ENCODE measurements at places on chromosomes 3 and 15.
A peak's percentile ranks its signal among the peaks of the same experiment; 100 is the strongest.

- no peak for DNase-seq
Measured at GRCh38 chr3:50147861-50148260, 7.3 kb upstream of the SEMA3F start.

- no peak for DNase-seq
Measured at GRCh38 chr3:64213224-64213878, 11.9 kb downstream of the PRICKLE2 start.

- peak; percentile 71 for DNase-seq
Measured at GRCh38 chr3:51099794-51100535, 285.1 kb upstream of the MANF start.

DNA sequence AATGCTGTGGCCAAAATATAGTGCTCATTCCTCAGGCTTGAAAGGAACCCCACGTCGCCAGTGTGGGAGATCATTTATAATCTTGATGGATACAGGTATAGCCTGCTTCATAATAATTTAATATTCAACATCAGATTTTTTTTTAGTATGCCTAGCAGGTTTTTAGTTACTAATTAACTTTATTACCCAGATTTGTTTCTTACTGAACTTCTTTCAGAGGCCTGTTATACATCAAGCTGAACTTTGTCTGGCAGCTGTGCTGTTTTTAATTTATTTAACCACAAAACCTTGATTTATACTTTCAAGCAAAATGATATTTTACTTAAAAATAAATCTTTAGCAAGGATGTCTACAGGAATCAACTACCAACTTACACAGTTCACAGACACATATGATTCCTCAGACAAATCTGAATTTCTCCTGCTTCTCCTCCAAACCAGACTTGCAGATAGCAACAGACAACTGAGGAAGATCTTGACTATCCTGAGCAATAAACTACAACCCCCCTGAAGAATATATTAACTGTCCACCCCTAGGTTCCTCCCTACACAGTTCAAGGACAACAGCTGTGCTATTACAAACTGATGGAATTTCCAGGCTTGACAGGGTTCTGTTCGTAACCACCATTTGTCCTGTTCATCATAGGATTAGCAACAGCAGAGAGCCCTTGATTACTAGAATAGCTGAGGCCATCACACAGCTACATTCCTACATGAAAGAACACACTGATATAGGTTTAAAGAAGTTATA is 610 bp downstream of the MAP4 start:
- DNase-seq = no peak

GRCh38 chr3:128605091-128606046 is 45.2 kb downstream of the RPN1 start:
- DNase-seq = no peak

GRCh38 chr3:33331414-33331813 is 54.2 kb downstream of the FBXL2 start:
- no peak for DNase-seq

GRCh38 chr15:100295939-100296565 is 45.7 kb downstream of the ADAMTS17 start:
- no peak for DNase-seq

DNA sequence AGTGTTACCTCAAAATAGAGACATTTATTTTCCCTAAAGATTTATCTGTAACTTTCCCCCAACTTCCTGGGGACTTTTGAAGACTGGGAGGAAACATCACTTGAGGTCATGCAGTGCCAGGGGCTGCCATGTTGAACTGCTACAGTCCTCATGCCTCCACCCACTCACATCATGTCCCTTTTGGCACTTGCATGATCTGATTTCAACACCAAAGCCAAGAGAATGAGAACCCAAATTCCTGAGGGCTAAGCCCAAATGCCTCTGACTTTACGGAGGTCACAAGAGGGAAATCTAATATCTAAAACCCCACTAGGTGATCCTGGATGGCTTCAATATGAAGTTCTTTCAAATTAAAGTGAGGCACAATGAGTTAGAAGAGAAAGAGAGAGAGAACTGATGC is 213.1 kb downstream of the NTRK3 start:
- no peak for DNase-seq

DNA sequence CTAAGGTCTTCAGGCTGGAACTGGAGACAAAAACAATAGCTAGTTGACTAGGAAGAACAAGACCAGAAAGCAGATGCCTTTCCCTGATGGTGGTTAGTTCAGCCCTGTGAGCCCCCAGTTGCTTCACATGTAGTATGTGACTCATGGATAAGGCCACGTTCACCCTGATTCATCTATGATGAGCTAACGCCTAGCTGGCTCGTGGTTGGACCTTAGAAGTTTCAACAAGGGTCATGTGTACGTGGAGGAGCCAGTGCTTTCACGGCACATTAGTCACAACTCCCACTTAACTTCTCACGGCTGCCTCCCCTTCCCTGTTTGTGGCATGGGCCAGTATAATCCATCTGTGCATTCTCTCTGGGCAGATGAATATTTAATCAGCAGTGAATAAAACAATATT is 20.6 kb downstream of the COL8A1 start:
- DNase-seq = no peak

DNA sequence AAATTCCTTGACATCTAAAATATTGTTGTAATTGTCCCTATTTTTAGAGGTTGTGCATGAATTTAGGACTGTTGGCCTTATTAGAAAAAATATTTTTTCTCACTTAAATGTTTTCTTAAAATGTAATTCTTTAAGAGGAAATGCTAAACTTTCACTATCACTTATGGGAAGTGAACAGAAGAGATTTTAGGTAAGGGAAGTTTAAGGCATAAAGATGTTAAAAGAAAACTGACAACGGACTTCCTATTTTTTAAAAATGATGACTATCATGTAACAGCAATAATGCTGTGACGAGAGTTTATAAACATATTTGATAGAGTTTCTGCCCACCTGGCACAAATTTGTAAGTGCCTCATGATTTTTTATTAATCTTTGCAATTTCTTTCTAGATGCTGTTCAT is 3.1 kb downstream of the C3orf38 start:
- DNase-seq = no peak

- no peak for DNase-seq
Measured at GRCh38 chr3:7254251-7254650, 393.3 kb downstream of the GRM7 start.

DNA sequence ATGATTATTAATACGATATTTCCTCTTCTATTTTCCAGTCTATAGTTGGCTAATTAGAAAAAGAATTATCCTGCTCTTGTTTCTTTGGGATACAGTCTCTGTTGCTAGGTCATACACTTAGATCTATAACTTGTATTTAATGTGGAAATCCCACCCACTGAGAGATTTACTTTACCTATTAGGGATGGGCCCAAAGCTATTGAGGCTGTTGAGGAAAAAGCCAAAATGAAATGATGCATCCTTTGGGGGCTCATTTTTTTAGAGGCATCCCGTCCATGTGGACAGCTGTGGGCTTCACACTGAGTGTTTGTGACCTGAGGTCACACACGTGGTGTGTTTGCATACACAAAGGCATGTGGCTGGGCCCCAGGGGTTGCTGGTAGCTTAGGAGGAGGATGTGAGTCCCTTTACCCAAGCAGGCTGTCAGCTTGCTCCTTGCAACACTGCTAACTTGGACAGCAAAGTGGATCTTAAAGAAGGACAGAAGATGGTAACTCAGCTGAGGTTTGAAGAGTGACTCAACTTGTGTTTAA is 477.4 kb downstream of the AGBL1 start:
- no peak for DNase-seq

DNA sequence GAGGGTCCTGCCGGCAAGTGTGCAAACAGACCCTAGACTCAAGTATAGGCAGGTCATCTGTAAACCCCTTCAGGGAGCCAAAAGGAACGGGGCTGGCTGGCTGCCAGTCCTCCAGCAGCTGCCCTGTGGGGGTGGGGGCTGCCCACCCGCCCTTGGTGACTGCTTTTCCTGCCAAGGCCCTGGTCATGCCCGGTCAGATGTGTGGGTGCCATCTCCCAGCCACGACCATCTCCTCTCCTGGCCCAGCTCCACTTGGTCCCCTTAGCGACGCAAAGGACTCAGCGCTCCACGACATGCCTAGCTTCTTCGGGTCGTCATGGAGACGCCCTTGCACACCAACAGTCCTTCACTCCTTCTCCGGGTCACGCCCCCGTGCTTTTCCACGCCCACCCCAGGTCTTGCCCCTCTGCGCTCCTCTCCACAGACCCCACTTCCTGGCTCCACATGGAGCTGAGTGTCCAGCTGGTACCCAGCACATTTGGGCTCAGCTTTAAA is 2.4 kb downstream of the MUC4 start:
- peak; percentile 65 for DNase-seq

GRCh38 chr3:55272031-55272645 is 215.0 kb downstream of the WNT5A start:
- DNase-seq = no peak

DNA sequence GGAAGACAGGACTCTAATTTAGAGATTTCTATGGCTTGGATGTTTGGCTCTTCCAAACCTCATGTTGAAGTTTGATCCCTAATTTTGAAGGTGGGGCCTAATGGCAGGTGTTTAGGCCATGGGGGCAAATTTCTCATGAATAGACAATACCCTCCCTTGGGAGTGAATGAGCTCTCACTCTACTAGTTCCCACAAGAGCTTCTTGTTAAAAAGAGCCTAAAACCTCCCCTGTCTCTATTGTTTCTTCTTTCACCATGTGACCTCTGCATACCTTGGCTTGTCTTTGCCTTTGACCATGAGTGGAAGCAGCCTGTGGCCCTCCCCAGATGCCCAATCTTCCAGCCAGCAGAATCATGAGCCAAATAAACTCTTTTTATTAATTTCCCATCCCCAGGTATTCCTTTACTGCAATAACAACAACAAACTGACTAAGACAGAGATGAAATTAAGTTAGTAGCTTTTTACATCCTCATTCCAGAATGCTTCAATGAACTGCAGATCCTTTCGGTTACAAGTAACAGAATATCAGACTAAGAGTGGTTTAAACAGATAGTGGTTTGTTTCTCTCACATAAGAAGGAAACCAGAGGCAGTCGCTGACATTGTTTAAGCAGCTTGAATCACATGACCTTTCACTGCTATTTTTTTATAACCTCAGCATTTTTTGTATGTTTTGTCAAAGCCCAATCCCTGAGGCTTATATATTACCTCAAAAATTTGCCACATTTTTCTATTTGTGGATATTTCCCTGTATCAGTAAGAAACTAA is 1013.3 kb upstream of the SEMA6D start:
- no peak for DNase-seq

GRCh38 chr15:31461911-31462480 is 135.4 kb downstream of the KLF13 start:
- DNase-seq = no peak

DNA sequence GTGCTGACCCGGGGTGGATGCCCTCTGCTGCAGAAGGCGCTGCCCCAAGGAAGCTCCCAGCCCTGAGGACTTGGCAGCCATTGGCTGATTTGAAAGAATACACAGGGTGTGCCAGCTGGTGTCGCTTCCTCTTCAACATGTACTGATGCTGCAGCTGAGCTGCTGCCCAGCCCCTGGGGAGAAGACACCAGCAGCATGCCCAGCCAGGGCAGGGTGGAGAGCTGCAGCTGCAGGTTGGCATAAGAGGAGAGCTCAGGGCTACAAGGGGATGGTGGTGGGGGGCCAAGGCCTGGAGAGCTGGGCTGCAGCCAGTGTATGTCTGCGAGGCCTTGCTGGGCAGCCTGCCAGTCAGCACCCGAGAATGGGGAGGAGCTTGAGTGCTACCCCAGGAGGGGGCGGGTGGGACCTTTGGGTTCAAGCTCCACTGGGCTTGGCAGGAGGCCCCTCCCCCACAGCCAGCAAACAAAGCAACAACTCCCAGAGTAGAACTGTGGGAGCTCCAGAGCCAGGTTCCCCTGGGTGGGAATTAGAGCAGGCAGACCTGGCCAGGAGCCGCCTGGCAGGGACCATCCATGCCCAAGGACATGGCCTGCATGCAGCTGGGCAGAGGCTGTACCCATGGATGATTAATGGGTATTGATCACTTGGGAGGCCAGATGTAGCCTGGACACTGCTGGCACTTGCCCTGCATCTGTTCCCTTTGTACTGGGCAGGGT is 9.2 kb upstream of the SEMA4B start:
- DNase-seq = peak; percentile 82

DNA sequence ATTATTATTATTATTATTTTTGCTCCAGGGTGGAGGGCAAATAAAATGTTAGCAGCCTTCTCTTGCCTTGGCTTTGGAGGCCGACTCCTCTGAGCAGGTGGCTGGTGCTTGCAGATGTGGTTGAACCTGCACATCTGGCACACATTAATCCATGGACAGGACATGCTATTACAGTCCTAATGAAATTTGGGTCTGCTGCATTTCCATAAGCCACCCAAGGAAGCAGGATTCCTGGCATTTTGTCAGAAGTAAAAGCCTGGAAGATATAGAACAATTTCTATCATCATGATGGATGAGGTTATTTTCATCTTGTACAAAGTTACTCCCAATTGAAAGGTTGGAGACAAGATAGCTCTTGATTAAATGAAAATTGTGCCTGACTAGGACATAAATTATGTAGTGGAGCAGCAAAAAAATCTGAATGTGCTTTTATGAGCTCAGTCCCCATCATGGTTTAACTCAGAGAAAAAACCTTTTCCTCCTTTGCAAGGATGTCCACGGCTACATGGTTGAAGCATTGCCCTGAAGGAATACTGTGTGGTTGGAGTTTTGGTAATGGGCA is 130.9 kb upstream of the RGMA start:
- DNase-seq = no peak

DNA sequence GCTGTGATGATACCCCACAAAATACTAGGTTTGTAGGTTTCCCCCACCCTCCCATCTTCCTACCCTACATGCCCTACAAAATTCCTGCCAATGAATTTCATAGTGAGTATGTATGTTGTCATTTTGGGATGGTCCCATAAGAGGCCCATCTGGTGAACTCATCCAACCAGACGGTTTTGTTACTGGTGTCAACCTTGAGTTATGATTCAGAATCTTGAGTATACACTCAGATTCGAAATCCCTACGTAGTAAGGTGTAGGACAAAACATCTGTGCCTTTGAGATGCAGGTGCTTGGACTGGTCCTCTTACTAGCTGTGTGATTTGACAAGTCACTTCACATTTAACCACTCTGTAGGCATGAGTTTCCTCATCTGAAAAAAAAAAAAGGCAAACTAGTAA is 3.6 kb downstream of the SIAH2 start:
- no peak for DNase-seq

DNA sequence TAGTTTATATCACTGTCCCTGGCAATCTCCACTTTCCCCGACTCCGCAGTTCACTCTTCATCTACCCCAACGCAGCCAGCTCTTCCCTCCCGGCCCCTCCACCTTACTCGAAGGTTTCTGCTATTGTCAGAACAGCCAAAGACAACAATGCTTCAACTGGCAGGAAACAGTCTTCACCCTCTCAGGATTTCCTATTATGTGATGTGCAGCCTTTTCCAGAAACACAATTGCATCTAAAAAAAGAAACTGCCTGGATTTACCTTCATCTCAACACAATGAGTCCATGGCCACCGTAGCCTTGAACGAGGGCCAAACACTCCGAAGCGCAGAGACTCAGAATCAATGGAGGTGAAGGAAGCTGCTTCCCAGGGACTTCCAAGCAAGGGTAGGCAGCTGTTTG is 182.1 kb upstream of the TSC22D2 start:
- DNase-seq = no peak

DNA sequence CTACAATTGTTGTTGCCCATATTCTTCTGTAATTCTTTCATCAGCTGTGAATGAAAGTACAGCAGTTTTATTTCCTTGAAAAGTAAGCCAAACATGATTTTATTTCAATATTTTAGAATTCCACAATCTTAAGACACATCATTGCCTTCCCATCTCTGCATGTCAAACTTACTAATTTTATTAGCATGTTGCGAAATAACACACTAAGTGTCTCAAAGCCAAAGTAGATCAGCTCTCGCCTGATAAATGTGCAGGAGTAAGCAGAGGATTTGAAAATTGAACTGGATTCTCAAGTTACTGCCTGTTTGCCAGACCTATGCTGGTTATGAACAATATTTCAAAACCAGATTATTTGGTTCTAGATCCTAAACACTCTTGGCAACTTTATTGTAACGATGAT is 25.7 kb downstream of the TGFBR2 start:
- no peak for DNase-seq
